ENCODE measurements at places on chromosomes 7 and 10.

DNA sequence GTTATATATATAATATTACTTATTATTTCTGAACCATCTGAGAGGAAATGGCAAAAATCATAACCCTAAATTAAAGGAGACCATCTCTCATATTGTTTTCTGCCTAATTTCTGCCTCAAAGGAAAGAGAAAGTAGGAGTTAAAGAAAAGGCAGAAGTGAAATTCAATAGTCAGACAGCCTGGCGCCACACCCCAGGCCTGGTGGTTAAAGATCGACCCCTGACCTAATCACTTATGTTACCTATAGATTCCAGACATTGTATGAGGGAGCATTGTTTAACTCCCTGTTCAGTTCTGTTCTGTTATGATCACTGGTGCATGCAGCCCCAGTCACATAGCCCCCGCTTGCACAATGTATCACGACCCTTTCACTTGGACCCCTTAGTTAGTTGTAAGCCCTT is 24.9 kb upstream of the CHST3 start:
- DNase-seq, result no peak

DNA sequence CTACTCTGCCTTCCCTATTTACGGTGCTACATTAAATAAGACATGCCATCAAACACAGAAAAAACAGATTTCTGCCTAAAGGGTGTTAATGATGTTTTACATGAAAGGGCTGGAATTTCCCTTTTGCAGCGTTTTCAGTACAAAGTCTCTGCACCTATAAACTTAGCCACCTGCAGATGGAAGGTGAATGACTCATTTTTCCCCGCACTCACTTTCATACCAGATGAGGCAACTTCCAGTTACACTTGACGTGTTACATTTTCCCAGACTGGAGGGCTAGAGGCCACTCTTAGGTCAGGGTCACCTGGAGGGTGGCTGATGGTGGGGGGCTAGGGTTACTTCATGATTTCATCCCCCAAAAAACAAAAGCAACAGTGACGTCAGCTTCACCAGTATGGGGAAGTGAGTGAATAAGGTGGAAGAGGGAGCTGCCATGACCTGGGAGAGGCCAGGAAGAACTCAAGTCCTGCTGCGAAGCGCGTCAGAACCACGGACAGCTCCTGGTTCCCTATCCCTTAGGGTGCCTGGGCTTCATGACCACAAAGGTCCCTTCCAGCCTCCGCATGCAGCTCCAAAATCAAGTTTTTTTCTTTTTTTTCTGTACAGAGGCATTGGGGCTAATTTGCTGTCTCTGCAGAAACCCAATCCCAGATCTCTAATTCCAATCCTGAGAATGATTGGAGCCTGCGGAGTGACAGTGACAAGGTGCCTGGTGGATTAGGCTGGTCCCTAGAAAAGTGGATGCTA is 94.0 kb downstream of the ADARB2 start:
- peak; percentile 5 for DNase-seq

- peak; percentile 59 for DNase-seq
Measured at GRCh38 chr10:48634198-48634983, 29.5 kb upstream of the ARHGAP22 start.

DNA sequence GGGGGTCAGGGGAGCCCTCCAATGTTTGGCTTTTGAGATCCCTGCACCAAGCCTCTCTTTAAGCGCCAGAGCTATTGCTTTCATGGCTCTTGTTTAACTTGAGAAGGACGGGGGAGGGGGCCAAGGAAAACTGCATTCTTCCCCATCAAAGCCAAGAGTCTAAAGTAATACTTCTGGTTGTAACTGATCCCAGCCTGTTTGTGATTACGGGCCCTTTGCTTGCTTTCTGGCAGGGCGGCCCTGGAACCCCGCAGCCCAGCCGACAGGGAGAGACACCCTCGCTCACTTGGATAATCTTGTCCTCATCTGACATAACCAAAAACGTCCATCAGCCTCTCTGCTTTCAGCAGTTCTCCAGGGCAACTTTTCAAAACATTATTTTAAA is 154.7 kb downstream of the NEURL1 start:
- no peak for DNase-seq

GRCh38 chr7:142960955-142961512 is 1.1 kb downstream of the KEL start:
- DNase-seq, result no peak

- no peak for DNase-seq
Measured at GRCh38 chr7:105073143-105073542, 59.1 kb downstream of the KMT2E start.

DNA sequence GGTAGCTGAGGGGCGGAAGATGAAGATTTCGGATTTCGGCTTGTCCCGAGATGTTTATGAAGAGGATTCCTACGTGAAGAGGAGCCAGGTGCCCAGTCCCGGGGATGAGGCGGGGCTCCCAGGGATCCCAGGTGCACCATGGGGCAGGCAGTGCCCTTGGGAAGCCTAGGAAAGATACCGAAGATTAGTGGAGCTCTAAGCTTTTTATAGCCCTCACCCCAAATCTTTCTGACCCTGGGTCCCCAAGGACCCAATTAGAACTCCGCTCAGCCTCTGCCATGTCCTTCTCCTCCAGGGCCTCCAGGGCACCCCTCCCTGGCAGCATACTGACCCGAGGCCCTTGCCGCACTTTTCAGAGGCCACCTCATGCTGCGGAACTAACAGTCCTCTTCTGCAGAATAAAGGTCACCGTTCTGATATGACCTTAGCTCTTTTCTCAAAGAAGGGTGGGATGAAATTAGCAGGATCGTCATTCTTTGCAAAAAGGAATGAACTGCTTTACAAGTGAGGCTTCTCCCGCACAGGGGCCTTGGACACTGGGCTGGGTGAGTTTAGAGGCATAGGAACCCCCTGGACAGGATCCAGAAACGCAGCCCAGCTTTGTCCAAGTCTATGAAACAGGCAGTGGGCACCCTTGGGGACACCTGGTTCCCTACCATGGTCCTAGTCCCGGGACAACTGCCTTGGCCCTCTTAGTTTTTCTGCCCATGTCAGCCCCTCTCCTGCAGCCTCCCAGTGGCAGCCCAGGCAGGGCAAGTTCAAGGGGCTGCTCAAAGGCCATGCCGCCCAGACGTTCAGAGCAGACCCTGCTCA is 17.9 kb upstream of the CSGALNACT2 start:
- no peak for DNase-seq

DNA sequence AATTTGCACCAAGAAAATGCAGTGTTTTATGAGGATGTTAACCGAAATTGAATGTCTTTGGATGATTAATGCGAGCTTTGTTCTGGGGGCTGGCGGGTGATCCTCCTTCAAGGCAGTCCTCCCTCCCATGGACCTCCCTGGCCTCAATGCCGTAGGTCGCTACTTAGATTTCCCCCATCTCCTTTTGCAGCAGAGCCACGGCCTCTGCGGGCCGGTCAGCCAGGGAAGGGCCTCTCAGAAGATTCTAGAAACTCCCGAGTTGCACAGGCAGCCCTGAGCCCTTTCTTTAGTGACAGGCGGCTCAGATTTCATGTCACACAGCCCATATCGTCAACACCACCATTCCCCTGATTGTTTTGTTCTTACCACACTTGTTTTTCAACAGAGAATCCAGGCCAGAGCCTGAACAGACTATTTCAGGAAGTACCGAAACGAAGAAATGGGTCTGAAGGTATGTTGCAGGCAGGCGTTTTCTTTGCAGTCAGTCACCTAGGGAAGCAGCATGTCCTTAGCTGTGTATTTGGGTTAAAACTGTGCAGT is 88.2 kb upstream of the SH2B2 start:
- no peak for DNase-seq

DNA sequence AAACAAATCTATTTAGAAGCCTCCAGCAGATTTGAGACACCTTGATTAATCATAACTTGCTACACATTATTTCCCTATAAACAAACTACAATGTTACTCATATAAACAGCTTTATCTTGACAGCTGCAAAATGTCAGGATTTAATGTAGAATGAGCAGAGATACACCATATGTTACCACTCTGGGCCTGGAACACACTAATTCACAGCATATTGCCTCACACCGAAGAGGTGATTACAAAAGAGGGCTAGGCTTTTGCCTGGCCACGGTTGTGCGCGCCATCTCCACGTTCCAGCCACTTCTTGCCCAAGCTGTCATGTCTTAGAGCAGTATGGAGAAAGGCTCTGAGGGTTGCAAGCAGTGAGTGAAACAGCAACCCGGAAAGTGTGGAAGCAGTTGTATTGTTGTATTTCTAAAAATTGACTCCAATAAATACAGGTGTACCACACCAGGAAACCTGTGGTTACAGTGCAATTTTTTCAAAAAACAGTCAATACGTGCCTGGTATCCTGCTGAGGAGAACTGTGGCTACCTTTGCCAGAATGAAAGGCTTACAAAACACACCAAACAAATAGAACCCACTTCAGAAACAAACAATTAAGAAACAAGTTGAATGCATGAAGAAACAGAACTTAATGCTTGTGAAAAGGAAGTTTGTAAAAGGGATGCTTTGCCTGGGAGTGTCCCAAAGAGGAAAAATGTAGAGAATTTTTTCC is 498.1 kb downstream of the PLXNA4 start:
- no peak for DNase-seq

GRCh38 chr7:40827222-40828085 is 692.6 kb downstream of the SUGCT start:
- DNase-seq, result peak; percentile 18

- peak; percentile 95 for DNase-seq
Measured at GRCh38 chr10:29784175-29784773, 149.5 kb upstream of the SVIL start.

DNA sequence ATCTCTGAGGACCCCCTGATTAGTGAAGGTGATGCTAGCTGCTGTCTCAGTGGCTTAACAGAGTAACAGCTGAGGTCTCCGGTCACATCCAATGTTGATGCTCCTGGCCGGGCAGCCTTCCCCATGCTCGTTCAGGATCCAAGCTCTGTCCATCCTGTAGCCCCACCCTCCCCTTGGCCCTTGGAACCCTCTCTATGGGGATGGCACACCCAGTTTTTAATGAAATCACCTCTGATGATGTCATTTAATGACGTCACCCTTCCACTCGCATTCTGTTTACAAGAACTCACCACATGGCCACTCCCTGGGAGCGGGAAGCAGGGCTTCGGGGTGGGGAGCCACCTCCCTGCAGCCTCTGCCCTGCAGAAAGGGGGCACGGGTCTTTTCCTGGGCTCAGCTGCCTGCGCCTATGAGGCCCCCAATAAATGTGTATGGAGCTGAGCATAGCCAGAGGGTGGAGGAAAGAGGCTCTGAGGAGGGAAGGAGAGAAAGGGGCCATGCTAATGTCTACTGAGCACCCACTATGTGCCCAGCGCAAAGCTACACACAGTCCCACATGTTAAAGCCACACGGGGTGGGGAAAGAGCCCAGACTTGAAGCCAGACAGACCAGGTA is 95.5 kb downstream of the OAT start:
- DNase-seq, result peak; percentile 6

DNA sequence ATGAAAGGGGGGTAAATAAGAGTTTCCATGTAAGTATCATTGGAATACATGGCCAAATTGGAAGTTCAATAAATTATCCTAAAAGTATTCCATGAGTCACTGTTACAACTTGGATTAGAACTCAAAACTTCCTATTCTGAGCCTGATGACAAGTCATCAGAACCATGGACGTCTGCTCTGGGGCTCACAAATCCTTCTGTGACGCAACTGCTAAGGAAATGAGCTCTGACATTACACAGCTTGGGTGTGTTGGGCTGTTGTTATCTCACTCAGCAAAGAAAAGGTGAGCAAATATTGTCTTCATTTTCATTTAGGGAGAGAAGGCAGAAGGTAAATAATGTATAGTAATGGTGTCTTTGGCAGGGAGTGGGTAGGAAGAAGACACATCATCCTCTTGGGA is 214.8 kb upstream of the ADO start:
- no peak for DNase-seq

DNA sequence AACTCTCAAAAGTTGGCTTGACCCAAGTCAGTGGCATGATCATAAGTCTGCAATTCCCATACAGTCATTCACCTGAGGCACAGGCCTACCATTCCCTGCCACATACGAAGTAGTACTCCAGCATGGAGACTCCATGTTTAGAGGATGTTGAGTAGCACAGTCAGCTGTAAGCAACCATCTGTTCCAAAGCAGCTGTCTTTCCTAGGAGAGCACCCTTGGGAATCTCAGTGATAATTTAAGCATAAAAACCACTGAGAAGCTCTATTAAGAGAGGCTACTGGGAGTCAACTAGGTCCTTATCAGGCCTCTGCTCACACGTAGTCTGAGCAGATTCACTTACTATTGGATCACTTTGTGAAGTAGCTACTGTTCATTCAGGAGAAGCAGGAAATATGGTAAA is 61.6 kb upstream of the UNC5B start:
- DNase-seq, result no peak
